ENCODE measurements at places on chromosomes 7 and 10.

DNA sequence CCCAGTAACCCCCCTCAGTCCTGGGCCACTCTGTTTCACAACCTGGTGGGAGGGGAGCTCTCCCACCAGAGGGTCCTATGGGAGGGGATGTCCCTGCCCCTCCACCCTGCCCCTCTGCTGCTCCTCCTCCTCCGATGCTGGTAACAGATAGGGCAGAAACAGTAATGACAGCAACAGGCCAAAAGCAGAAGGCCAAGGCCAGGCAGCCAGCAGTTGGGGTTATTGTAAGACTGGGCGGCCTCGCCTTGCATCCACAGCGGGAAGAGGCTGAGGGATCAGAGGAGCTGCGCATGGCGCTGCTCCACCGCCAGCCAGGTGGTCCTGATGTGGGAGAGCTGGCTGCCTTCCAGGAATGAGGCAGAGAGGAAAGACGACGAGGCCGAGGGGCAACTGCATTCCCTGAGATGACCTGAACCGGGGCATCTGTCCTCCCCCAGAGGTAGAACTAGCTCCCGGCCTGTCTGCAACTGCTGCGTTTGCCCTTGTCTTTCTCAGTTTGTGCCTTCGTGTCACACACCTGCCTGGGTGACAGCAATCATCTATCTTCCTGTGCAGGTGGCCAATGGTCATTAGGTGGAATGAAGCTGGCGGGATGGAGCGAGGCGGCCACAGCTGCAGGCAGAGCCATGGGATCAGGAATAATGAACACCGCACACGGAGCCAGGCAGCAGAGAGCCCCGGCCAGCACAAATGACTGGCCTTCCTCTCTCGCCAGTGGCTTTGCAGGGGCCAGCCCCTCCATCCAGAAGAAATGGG is 54.0 kb upstream of the CACUL1 start:
- no peak for DNase-seq

GRCh38 chr10:93859049-93859655 is 34.6 kb upstream of the SLC35G1 start:
- DNase-seq = no peak

GRCh38 chr7:4030346-4030950 is 651.6 kb upstream of the FOXK1 start:
- no peak for DNase-seq

GRCh38 chr10:123945325-123945920 is 53.8 kb upstream of the CPXM2 start:
- no peak for DNase-seq

- no peak for DNase-seq
These were observed 109.4 kb downstream of the DGKB start for GRCh38 chr7:14793151-14793550.

- DNase-seq = no peak
These were observed 97.7 kb upstream of the RET start for GRCh38 chr10:42979181-42979580.

DNA sequence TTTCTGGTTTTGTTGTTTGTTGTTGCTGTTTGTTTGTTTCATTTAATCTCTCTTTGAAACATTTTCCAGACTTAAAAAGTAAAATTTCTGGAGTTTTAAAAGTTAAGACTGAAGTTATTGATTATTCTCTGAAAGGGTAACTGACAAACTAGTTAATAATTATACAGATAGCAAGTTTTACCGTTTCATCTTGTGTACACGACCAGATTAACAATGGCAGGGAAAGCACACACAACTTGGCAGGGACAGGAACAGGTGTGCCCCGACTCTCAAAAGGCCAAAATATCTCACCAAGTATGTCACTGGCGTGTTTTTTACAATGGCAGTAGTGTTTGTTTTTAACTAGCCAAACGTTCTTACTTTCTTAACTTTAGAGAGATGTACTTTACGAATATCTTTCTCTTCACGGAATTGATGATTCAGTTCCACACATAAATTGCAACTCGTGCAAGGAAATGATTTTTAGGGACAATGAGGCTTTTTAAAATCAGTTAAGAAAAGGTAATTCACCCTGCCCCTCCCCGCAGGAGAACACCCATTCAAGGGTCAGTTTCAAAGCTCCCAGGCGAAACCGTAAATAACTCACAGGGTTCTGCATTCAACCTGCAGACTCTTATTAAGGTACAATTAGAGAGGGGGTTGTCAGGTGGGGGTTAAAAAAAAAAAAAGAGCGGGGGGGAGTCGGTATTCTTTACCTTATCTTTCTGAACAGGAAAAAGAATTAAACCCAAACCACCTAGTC is 3.5 kb downstream of the CTBP2 start:
- DNase-seq = no peak

GRCh38 chr10:2488446-2489005 is 578.8 kb upstream of the PFKP start:
- DNase-seq = no peak

DNA sequence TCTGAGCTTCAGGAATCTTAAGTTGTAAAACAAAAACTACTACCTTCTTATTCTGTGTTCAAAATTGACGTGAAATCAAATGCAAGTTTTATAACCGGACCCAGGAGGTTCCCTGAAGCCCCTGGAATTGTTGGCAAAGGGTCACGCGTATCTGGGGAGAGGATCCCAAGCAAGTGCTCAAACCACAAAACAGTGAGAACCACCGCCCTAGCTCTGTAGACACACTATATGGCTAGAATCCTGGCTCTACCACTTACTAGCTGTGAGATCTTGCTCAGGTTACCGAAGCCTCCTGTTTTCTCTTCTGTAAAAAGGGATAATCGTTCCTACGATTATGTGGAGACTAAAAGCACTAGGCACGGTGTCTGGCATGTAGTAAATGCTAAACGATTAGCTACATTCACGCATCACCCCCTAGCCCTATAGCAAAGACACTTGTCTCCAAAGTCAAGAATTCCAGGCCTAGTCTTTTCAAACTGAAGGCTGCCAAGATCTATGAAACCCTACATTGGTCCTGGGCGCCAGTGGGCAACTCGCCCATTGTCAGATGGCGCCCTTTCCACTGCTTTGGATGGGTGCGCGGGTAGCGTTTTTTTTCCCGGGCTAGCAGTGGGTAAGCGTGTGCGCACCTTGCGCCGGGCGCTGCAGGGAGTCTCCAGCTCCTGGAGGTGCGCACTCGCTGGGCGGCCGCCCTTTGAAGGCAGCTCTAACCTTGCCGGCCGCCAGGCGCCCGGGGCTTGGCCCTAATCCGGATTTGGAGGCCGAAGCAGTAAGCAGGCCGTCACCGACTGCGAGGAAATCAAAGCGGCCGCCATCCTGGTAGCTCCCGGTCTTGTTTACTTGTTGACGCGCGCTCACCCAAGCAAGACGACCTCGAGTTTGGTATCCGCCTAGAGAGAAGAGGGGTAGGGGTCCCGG is 11.6 kb upstream of the NKX2-3 start:
- no peak for DNase-seq

DNA sequence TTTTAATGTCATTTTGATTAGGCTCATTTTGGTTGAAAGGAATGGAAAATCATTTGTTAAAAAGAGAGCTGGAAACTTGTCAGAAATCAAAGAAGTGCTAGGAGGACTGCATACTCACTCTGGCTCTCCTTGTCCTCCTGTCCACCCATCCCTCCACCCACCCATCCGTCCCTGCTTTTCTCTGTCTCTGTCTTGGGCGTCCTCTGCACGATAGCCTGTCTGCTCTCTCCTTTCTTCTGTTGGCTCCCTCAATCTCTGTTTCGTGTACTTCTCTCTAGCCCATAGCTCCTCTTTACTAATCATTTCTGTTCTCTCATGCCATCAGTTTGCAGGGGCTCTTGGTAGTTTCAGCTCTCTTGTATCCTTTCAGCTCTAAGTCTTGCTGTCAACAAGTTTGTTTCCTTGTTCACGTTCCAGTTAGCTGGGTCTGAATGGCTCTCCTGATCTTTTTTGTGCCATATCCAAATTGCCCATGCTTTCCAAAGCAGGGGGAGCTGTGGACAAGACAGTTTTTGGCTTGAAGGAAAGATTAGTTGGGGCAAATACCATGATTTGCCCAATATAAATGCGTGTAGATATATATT is 75.6 kb downstream of the KAT6B start:
- peak; percentile 89 for DNase-seq

GRCh38 chr7:44678471-44679179 is 70.0 kb upstream of the ZMIZ2 start:
- peak; percentile 92 for DNase-seq

GRCh38 chr10:132210766-132211165 is 24.0 kb downstream of the DPYSL4 start:
- no peak for DNase-seq

- DNase-seq = peak; percentile 93
These were observed 682.7 kb upstream of the IGFBP3 start for GRCh38 chr7:46603780-46604179.

DNA sequence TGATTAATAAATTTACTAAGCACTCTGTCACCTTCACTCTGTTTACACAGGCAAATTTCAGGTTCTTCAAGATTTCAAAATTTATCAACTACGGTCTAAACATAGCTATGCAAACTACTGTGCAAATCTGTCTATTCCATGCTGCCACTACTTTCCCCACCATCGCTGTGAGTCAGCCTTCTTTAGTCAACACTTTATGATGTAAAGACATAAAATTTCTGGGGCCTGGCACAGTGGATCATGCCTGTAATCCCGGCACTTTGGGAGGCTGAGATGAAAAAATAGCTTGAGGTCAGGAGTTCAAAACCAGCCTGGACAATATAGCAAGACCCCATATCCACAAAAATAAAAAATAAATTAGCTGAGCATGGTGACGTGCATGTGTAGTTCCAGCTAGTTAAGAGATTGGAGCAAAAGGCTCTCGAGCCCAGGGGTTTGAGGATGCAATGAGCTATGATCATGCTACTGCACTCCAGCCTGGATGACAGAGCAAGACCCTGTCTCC is 42.6 kb downstream of the CNOT4 start:
- DNase-seq = no peak

DNA sequence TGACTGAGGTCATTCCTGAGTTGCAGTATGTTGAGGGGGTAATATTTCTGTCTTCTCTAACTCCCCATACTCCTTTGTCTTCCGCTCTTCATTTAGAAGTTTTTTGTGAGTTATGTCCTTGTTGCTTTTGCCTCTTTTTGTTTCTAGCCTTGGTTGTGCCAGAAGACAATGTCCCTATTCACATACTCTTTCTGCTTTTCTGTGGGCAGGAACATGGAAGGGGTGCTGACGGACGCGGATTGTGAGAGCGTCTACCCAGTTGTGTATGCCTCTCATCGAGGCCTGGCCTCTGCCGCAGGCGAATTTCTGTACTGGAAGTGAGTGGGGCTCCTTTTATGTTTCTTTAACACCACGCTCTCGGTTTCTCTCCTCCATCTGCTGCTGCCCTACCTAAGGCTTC is 20.5 kb downstream of the STAG3 start:
- no peak for DNase-seq

DNA sequence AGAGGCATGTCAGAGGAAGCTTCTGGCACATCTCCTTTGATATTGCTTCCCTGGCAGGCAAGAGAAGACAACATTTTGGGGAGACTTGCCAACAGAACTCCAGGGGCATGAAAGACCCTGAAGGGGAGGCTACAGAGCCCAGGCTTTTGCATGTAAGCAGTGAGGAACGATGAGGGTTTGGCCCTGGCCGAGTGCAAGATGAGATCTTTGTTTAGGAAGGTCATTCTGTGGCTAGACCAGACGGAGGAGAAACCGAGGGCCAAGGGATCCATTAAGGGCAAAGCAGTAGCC is 3.8 kb downstream of the SVIL start:
- no peak for DNase-seq

DNA sequence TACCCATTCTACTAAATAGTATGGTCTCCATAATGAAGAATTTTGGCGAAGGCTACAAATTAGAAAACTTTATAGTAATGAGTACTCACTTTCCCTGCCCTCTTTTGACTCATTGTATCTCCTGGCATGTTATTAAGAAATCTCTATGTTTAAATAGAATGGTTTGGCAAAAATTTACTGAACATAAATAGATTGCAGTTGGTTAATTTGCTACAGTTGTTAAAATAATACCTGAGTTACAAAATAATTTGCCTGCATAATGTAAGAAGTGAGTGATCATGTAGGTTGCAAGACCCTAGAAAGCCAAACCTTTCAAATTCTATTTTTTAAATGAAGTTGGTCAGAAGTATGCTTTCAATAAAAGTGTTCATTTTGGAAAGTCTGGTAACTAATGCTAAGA is 176.8 kb upstream of the AHR start:
- no peak for DNase-seq

DNA sequence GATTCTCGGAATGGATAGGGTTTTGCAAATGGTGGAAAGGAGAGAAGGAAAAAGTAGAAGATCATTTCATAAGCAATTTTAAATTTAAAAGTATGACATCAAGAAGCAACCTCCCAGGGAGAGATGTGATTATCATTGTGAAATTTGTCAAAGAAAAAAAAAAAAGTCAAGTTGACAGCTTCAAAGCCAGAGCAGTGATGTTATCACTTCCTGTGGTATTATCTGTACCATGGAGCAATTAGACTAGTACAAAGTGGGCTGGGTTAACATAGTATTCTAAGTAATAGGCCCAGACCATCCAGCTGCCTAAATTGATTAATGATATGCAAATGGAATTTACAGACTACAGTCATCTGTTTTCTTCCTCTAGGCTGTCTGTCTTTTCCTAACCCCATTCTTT is 84.0 kb upstream of the NPY start:
- no peak for DNase-seq

GRCh38 chr10:102770792-102771191 is 27.0 kb downstream of the WBP1L start:
- no peak for DNase-seq

DNA sequence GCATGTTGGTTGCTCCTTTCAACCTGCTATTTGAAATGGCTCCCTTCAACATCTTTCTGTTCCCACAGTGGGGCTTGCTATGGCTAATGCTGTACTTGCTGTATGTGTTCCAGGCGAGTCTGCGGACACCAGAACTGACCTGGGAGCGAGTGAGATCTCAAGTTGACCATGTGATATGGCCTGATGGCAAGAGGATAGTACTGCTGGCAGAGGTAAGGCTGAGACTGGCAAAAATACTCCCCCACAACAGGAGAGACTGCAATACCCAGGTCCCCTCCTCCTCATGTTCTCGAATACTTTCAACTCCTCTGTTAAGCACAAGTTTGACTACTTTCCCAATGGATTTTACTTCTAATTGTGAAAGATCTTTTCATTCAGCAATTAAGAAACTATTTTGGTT is 11.5 kb upstream of the STRIP2 start:
- no peak for DNase-seq

- no peak for DNase-seq
These were observed 40.1 kb upstream of the ITGB8 start for GRCh38 chr7:20290505-20291111.

GRCh38 chr7:42197451-42197850 is 39.6 kb downstream of the GLI3 start:
- DNase-seq = no peak

GRCh38 chr7:77674878-77675277 is 21.4 kb upstream of the RSBN1L start:
- DNase-seq = no peak

- DNase-seq = peak; percentile 44
These were observed 19.4 kb downstream of the ITGB1 start for GRCh38 chr10:32938554-32939061.
